ENCODE measurements at places on chromosomes 6 and 20.

- DNase-seq = no peak
These were observed 179.1 kb downstream of the TFAP2C start for GRCh38 chr20:56808117-56808725.

DNA sequence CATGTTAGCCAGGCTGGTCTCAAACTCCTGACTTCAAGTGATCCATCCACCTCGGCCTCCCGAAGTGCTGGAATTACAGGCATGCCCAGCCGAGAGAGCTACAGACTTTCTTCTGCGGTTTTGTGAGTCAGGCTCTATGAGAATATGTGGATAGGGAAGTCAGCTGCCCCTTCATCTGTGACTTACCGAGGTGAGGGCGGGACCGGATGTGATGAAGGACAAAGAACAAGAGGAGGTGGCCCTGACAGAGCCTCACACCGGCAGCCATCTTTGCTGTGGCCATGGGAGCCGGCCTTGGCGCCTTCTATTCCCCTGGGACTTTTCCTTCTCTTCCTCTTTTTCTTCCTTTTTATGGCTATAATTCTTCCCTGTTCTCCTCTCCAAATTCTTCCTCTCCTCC lies 67.0 kb downstream of the IYD start:
- DNase-seq = no peak

DNA sequence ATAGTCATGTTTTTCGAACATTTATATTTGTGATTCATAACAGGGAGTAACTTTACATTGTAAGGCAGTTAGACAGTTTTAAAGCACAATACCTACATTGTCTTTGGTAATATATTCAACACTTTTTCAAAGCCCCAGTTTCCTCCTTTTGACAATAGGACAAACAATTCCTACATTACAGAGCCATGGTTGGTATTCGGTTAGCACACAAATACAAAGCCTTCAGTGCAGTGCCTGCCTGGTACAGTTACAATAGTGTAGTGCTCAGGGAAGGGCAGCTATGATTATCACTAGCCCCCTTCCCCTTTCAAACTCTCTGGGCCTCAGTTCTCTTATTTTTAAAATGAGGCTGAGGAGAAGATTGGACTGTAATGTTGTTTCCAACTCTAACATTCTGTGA lies 207.8 kb downstream of the TPBG start:
- no peak for DNase-seq

DNA sequence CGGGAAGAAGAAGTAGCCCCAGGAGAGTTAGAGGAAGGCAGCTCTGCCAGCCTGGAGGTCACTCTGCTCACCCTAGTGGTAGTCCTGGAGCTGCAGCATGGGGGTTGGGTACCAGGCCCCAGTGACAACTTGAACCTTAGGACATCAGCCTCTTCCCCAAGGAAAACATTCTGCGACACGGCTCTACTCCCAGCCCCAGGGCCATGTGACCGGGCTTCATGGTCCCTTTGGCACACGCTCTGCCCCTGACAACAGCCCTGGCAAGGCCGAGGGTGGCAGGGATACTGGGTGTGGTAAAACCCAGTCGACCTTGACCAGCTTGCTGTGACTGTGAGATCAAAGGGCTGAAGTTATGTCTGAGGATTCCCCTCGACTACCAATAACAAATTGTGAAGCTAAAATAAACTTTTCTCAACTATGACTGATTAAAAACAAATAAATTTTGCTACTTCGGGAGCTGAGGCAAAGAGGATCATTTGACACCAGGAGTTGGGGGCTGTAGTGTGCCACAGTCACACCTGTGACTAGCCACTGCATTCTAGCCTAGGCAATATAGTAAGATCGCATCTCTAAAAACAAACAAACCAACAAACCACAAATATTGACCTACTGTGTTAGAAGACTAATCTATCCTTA lies 24.4 kb upstream of the ARID1B start:
- no peak for DNase-seq

All from fibroblast of gingiva (primary cell).